Activated CD8-positive, alpha-beta T cell treated with anti-CD3 and anti-CD28 coated beads, Interleukin-2, amount 10 ng/mL, durations not matched to agents 7 days and 5 days (primary cell): ENCODE measurements at places on chromosomes 1 and 21. TPM values are rescaled to one million over a fixed set of nuclear protein-coding genes. Genes with fewer than 3 reads are reported as not detected.

- peaks cover 9% of the 10 kb centered on the region for H3K4me1 ChIP-seq
- H3K27ac ChIP-seq = no peak overlapping the region
- H3K36me3 ChIP-seq = no peaks in the 10 kb centered on the region
- DNase-seq = no peak
- peaks cover 43% of the 10 kb centered on the region for H3K27me3 ChIP-seq
Observed at GRCh38 chr21:36744560-36745231, 45.8 kb downstream of the SIM2 start.

DNA sequence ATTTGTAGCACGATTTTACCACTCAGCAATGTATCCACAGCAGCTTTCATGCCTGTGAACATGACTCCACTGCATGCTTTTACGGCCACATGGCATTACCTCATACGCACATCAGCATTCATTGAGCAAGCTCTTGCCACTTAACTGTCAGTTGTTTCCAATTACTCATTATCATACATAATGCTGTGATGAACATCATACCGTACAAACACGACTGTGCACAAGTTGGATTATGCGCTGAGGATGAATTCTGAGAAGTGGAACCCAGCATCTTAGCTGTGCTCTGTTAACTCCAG lies 9.6 kb downstream of the UMODL1 start:
- DNase-seq = no peak
- H3K27me3 ChIP-seq = no peaks in the 10 kb centered on the region
- H3K4me1 ChIP-seq = peaks cover 10% of the 10 kb centered on the region
- H3K27ac ChIP-seq = no peak overlapping the region

PSMG1 gene
- total RNA-seq = 69.0 TPM

LCE1F gene
- not detected for total RNA-seq

PLA2G2F gene
- total RNA-seq = not detected
